HL-60 (cell line): ENCODE measurements at places on chromosomes 2 and 18.

DNA sequence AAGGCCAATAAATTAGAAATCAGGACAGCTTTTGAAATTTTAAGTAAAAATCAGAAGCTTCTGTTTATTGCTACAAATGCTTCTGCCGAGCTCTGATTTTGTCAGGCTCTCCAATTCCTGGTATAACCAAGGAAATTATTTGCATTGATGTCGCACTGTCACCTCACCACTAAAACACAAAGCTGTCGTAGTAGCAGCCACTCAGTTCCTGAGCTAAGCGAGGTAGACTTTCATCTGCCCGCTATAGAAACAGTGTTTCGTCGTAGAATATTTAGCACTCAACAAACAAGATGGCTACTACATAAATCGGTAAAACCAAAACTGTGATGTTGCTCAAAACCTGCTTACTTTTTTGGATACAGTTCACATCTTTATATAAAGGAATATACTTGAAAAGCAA lies 141.3 kb upstream of the FOSL2 start:
- no peak for DNase-seq

DNA sequence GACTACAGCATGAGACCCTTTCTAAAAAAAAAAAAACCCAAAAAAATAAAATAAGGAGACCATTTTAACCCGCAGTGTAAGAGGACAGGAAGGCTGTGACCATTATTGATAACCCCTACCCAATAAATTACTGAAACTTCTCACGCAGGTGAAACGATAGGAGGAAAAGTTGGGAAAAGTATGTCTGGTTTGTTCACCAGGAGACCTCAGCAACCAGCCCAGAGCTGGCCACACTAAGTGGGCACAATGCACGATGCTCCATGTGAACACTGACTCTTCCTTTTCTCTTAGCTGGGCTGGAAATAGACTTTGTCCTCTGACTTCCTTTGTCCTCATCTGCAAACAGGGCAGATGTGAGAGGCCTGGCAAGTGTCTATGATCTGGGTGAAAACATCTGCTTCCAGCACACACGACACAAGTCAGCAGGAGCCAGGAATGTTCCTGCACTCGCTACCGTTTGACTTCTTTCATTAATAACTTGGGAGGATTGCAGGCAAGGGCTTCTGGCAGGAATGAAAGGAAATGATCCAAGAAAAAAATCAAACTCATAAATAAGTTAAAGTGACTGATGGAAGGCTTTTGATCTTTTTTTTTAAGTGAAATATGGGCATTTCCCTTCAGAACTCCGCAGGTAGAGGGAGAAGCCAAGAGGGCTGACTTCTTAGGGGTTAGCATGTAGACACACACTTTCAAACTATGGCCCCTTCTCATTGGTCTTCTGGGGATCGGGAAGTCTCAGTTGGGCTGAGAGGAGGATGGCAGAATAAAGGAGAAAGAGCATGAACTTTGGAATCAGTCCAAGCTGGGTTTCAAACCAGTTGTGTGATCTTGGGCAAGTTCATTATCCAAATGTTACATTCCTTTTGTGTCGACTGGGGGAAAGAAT lies 137.4 kb upstream of the MYCN start:
- DNase-seq: no peak

DNA sequence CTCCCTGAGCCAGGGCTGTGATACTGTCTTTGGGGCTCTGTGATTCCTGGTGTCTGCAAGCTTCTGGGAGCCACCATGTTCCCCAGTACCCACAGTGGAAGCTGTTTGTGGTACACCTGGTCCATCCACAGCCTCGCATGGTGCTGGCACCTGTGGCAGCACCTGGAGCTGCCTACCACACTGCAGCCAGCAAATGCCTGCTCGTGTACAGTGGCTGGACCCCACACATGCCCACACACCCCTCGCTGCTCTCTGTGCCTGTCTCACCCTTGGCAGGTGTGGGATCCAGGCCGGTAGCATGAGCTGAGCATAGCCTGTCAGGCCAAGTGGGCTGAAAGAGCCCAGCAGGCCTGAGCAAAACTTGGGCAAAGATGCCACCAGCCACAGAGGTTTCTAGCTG lies 41.8 kb upstream of the CSRNP3 start:
- no peak for DNase-seq

GRCh38 chr18:72235422-72235821 lies 308.7 kb downstream of the CBLN2 start:
- DNase-seq: no peak

DNA sequence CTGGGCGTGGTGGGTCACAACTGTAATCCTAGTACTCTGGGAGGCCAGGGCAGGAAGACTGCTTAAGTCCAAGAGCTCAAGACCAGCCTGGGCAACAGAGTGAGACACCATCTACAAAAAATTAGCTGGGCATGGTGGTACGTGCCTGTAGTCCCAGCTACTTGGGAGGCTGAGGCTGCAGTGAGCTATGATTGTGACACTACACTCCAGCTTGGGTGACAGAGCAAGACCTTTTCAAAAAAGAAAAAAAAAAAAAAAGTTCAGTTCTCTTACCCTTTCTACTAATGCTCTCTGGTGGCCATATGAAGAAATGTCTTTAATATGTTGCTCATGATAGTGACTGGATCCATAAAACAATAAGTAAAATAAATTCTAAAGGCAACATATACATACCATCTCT lies 14.9 kb downstream of the TYW5 start:
- DNase-seq: peak; percentile 21

GRCh38 chr2:32739664-32740063 lies 111.8 kb downstream of the TTC27 start:
- DNase-seq: no peak

- DNase-seq: no peak
Observed at GRCh38 chr2:2846332-2847208, 515.5 kb upstream of the MYT1L start.

- no peak for DNase-seq
Observed at GRCh38 chr18:47151439-47151838, 1.1 kb upstream of the HDHD2 start.

GRCh38 chr2:226362980-226363379 lies 436.6 kb downstream of the IRS1 start:
- no peak for DNase-seq

GRCh38 chr2:199798831-199799580 lies 52.0 kb downstream of the FTCDNL1 start:
- no peak for DNase-seq

- DNase-seq: no peak
Observed at GRCh38 chr18:23958036-23958435, 56.5 kb upstream of the TTC39C start.

DNA sequence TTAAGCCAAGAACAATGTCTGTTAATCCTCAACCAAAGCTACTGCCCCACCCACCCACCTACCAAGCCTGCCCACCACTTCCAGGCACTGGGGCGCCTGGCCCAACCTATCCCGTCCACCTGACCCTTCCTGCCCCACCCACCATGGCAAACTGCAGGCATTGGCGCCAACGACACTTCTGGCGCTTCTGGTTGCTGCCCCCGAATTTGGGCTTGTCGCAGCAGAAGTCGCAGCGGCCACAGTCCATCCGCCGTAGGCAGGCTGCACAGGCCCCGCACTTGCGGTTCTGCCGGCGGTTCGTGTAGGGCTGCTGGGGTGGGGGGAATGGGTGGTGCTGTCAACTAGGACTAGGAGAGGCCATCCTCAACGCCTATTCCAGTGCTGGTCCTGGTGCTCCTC lies 7.3 kb downstream of the MBD1 start:
- no peak for DNase-seq

GRCh38 chr2:6177811-6178210 lies 485.6 kb downstream of the SOX11 start:
- DNase-seq: no peak

DNA sequence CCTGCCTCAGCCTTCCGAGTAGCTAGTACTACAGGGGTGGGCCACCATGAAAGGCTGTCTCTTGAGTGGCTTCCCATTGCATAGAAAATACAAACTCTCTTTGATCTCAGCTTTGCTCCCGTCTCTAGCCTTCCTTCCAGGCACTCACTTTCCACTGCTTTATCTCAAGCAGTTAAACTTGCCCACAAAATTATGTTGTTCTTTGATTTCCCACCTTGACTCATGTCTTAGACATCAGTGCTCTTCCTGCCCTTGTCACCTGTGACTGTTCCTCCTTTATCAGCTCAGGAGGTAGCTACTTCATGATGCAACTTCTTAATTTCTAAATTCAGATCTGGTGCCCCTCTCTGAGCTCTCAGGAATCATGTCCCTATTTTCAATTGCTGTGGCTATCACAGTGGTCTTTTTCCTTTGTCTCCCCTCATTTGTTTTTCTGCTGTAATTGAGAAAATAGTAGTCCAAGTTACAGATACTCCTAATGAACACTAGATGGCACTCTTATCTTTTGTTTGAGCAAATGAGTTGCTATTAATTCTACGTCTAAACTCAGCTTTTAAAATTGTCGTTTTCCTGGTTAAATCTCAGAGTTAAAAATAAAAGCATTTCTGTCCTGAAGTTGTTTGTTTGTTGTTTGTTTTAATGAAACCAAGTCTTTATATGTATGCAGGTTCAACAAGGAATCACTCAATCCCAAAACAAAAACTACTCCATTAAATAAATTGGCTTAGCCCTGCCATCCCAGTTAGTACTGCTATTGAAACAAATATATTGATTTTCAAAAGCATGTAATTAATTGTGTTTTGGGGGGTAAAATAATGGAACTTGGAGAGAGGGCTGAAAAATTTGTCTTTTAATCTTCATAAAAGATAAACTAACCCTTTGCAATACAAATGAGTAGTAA lies 46.9 kb upstream of the GREB1L start:
- DNase-seq: peak; percentile 7

DNA sequence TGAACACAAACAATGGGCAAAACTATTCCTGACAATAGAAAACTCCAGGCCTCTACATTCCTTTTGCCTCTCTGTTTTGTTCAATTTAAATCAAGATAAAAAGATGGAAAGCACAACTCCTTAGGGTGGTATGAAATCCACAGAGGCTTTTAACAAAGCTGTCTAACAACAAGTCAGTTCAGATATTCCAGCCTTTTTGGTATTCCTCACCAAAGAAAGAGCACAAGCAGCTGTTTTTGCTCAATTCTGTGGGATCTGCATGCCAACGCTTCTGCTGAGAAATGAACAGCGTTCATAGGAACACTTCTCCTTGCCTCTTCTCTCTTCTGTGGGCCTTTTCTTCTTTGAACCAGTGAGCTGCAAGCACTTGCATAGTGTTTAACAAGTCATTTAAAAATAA lies 411.6 kb upstream of the TCF4 start:
- DNase-seq: no peak

DNA sequence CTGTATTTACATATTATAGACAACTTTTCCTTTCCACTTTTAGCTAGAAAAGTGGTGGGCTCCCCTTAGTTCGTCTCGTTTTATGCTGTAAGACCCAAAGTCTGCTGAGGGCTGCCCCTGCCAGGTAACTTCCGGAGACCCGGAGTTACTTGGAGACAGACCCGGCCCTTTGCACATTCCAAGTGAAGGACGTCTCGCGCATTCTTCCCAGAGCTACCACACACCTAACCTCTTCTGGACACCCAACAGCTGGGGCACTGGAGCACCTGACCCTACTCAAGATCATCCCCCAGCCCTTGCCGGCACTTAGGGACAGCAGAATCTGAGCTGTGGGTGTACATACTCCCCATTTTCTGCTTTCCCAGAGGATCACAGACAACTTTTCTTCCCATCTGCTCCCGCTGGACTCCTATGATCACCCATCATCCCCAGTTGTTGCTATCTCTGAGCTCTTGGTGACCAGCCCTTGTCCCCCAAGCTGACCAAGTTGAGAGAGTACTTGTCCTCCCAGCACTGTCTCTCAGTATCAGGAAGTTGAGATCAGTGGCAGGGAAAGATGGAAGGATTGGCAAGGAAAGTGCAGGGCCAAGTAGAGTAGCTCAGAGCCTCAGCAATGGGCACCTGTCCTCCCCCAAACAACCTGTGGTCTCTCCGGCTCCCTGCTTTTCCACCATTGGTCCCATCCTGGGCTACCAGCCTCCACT lies 8.4 kb upstream of the SATB2 start:
- DNase-seq: no peak

DNA sequence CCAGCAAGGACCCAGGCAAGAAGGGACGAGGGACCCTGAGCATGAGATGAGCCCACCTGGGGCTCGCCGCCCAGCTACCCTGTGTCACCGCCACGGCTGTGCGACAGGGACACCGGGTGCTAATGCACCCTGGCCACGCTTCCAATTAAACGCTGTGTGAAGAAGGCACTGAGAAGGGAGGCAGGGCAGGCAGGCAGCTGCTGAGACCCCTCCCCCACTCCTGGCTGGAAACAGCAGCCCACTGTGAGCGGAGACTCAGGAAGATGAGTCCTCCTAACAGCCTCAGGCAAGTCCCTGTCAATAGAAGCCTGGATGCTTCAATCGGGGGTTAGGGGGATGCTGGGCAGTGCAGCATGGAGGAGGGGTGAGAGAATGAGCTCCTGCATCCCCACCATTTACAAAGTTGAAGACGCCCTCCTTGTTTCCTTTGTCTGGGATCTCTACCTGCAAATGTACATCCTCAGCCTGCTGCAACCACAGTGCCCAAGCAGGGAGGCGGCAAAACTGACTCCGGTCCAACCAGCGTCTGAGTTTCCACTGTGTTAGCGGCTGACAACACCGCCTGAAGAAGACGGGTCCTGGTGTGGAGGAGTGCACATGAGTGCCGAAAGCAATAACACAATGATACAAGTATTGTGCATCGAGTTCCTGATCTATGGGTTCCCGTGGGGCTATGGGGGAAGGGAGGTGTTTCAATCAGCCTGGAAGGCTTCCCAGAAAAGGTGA lies 12.8 kb downstream of the TMEM163 start:
- DNase-seq: no peak

DNA sequence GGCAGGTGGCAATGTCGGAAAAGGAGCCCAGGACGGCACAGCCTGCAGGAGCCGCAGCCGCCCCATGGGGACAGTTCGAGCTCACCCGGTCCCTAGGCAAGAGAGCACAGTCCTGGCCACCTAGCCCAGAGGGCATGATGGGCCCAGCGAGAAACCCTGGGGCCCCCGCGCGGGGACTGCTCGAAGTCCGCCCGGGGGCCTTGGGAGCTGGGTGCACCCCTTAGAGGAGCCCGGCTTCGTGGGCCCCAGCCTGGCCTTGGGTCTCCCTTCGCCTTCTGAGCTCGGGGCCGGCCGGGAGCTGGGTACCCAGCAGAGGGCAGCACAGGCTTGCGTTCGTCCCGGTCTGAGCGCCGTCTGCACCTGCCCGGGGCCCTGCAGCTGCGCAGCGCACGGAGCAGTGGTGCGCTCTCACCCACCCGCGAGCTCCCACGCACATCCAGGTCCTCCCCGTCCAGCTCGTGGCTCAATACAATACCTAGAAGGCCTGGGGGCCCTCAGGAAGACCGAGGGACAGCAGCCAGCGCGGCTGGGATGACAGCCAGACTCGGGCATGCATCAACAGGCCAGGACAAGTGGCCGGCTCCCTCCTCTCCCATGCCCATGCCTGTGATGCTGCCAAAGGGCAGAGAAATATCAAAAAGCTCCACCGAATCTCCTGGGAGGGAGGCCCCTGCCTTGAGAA lies 96.2 kb upstream of the ZNF532 start:
- peak; percentile 60 for DNase-seq

- no peak for DNase-seq
Observed at GRCh38 chr18:10143596-10143995, 229.8 kb downstream of the VAPA start.

GRCh38 chr2:169765523-169765922 lies 31.9 kb downstream of the KLHL23 start:
- DNase-seq: no peak
